ENCODE measurements at places on chromosomes 5 and 9. TPM values are rescaled to one million over a fixed set of nuclear protein-coding genes. Genes with fewer than 3 reads are reported as not detected.

FOXD4 gene
- total RNA-seq, result 0.19 TPM

GRCh38 chr9:72827950-72828731 lies 124.7 kb downstream of the ALDH1A1 start:
- H3K4me3 ChIP-seq, result no peak overlapping the region
- peaks cover 6% of the 10 kb centered on the region for H3K27me3 ChIP-seq
- no peaks in the 10 kb centered on the region for H3K36me3 ChIP-seq
- no peak overlapping the region for H3K27ac ChIP-seq
- DNase-seq, result no peak
- H3K4me1 ChIP-seq, result no peaks in the 10 kb centered on the region

GRCh38 chr9:70410368-70410767 lies 4.1 kb downstream of the KLF9 start:
- peaks cover 20% of the 10 kb centered on the region for H3K36me3 ChIP-seq
- DNase-seq, result peak; percentile 19
- H3K4me1 ChIP-seq, result peaks cover 59% of the 10 kb centered on the region
- peak overlapping the region; percentile 99 for H3K4me3 ChIP-seq
- H3K27me3 ChIP-seq, result no peaks in the 10 kb centered on the region

BHMT gene
- total RNA-seq, result not detected

DNA sequence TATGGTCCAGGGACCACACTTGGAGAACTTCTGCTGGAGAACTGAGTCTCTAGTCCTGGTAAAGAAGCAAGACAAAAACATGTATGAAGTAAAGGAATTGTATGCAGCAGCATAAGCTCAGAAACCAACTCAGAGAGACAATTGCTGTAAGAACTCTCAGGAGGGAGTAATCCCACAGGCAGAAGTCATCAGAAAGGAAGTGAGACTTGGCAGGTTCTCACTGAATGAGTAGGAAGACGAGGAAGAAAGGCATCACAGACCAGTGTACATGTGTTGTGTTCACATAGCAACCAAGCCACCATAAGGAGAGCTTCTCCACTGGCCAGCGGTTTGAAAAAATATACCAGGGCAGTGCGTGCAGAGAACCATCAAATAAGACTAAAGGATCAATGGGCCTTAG lies 57.9 kb upstream of the FST start:
- H3K36me3 ChIP-seq, result no peaks in the 10 kb centered on the region
- no peak overlapping the region for H3K4me3 ChIP-seq
- no peak for DNase-seq
- H3K4me1 ChIP-seq, result no peaks in the 10 kb centered on the region
- H3K27ac ChIP-seq, result no peak overlapping the region

MPDZ gene
- not detected for total RNA-seq

Data from activated CD4-positive, alpha-beta T cell treated with anti-CD3 and anti-CD28 coated beads for 36 hours (primary cell).